NCI-H446 (cell line): ENCODE measurements at places on chromosomes 5 and 9.

GRCh38 chr9:85276741-85277140 lies 465.0 kb downstream of the AGTPBP1 start:
- DNase-seq: no peak

- no peak for DNase-seq
Measured at GRCh38 chr9:129012893-129013448, 15.2 kb downstream of the SH3GLB2 start.

DNA sequence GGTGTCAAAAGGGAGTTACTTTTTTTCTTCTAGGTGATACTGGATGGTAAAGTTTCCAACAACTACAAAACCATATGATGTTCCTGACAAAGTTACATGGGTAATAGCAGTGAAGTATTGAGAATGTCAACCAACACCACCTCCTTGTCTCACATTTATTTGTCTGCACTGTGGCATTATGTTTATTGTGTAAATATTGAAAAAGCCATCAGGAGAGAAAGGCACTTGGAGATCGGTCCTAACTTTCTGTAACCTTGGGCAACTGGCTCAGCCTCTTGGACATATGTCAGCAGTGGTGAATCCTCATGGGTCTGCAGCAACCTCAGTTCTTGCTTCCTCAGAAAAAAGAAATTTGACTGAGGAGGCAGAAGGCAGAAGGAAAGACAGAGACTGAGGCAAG lies 50.0 kb upstream of the ICE1 start:
- DNase-seq: no peak

- peak; percentile 49 for DNase-seq
Measured at GRCh38 chr9:69627281-69627680, 44.9 kb downstream of the APBA1 start.

DNA sequence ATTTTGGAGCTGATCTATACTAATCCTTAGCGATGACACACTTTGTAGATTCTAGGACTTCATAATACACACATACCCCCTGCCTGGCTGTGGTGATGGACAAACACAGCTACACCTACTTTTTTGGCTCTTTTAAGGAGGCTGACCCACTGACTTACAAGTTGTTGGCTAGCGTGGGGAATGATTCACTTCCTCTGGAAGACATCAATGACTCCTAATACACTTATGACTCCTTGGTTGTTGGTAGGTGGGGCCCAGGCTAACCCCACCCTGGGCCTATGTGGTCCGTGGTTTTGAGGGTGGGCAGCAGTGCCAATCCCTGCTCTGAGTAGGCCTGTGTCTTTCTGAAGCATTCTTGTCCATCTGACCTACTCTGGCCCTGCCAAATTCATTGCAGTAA lies 144.4 kb downstream of the SLC12A2 start:
- DNase-seq: no peak

GRCh38 chr5:37721447-37721871 lies 118.4 kb downstream of the GDNF start:
- DNase-seq: no peak
